ENCODE measurements at places on chromosomes 7 and 10. TPM values are rescaled to one million over a fixed set of nuclear protein-coding genes. Genes with fewer than 3 reads are reported as not detected.

The GNG11 gene
- polyA plus RNA-seq: 52.8 TPM

The LRRN3 gene
- polyA plus RNA-seq: 5.1 TPM

The ATG9B gene
- 1.9 TPM for polyA plus RNA-seq

The COG5 gene
- 27.3 TPM for polyA plus RNA-seq

The UNCX gene
- 14.9 TPM for polyA plus RNA-seq

The GPRIN2 gene
- 3.2 TPM for polyA plus RNA-seq

The GFRA1 gene
- polyA plus RNA-seq: 22.9 TPM

The CALML3 gene
- 0.19 TPM for polyA plus RNA-seq

The ABCA13 gene
- polyA plus RNA-seq: 1.0 TPM

The NRP1 gene
- polyA plus RNA-seq: 146 TPM

The MPP7 gene
- 10.3 TPM for polyA plus RNA-seq

The VWA2 gene
- polyA plus RNA-seq: 1.9 TPM

The HUS1 gene
- 22.0 TPM for polyA plus RNA-seq

The NOLC1 gene
- polyA plus RNA-seq: 94.6 TPM

The DGKB gene
- 3.4 TPM for polyA plus RNA-seq

Measured in right renal pelvis (tissue), 4 donors.